Stimulated activated CD4-positive, alpha-beta T cell treated with anti-CD3 and anti-CD28 coated beads, Interleukin-12 subunit alpha, Interleukin-12 subunit beta, amount 100 ng/mL, for 24 hours (primary cell): ENCODE measurements at places on chromosomes 4 and X.

GRCh38 chr4:147286846-147287587 lies 193.9 kb upstream of the EDNRA start:
- no peak for DNase-seq

DNA sequence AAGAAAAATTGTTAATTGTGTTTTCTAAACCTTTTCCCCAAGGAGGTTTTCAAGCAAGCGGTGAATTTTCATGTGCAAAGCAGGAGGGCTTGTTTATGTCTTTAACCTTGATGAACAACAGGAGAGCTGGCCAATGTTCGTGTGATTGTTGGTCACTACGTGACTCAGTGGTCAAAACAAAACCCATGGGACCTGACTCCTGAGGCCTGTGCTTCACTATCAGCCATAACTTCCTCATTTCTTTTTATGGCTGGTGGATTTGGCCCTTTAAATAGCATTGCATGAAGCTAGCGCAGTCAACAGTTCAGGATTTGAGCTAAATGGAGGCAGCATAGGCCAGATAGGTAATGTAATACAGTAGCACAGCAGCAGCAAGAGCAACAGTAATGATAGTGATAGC lies 80.5 kb downstream of the MID1IP1 start:
- no peak for DNase-seq

DNA sequence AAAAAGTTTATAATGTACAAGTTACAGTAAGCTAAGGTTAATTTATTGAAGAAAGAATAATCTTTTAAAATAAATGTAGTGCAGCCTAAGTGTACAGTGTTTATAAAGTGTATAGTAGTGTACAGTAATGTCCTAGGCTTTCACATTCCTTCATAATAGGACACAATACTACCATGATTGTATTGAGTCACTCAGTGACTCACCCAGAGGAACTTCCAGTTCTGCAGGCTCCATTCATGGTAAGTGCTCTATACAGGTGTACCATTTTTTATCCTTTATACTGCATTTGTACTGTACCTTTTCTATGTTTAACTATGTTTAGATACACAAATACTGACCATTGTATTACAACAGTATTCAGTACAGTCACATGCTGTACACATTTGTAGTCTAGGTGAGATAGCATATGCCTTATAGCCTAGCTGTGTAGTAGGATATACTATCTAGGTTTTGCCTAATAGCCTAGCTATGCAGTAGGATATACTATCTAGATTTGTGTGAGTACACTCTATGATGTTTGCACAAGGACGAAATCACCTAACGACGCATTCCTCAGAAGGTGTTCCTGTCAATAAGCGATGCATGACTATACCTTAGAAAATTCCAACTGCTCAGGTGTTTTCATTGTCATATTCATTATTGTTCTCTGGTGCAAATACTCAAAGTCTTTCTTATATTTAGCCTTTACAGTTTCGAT lies 5.5 kb upstream of the TMEM255A start:
- DNase-seq = no peak

- no peak for DNase-seq
Measured at GRCh38 chr4:36278789-36279188, 2.6 kb upstream of the DTHD1 start.

- no peak for DNase-seq
Measured at GRCh38 chr4:81506731-81507130, 35.0 kb upstream of the RASGEF1B start.
